ENCODE measurements at places on chromosomes 1 and 21.

- no peak for DNase-seq
Observed at GRCh38 chr1:14441302-14441741, 157.2 kb upstream of the KAZN start.

- DNase-seq = peak; percentile 43
Observed at GRCh38 chr1:202998836-202999750, 8.1 kb upstream of the TMEM183A start.

GRCh38 chr1:7313826-7314225 is 457.3 kb upstream of the VAMP3 start:
- DNase-seq = no peak

DNA sequence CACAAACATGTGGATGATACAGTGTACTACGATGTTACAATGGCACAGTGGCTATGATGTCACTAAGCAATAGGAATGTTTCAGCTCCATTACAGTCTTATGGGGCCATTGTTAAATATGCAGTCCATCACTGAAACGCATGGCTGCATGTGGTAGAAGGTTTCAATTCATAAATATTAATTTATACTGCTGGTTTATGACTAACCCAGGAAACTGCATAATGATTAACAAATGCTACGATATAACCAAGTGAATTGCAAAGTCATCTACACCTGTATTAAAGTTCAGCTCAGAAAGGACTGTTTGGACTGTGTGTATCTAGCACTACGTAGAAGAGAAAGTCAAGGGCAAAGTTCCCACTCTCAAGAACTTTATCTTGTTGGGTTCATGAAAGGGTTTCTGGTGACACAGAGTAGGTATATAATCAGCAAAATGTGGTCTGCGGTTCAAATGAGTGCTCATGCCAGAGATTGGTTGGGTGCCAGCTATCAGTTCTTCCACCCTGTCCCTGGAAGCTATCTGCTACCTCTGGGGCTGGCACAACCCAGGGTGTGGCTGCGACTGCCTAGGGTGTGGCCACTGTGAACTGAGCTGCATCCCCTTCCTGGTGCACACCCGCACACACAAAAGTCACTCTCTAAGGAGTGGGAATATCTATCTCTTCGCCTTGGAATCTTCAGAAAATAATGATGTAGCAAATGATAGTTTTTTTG is 14.8 kb downstream of the MGST3 start:
- no peak for DNase-seq

GRCh38 chr1:184406479-184406878 is 19.6 kb downstream of the C1orf21 start:
- DNase-seq = no peak

DNA sequence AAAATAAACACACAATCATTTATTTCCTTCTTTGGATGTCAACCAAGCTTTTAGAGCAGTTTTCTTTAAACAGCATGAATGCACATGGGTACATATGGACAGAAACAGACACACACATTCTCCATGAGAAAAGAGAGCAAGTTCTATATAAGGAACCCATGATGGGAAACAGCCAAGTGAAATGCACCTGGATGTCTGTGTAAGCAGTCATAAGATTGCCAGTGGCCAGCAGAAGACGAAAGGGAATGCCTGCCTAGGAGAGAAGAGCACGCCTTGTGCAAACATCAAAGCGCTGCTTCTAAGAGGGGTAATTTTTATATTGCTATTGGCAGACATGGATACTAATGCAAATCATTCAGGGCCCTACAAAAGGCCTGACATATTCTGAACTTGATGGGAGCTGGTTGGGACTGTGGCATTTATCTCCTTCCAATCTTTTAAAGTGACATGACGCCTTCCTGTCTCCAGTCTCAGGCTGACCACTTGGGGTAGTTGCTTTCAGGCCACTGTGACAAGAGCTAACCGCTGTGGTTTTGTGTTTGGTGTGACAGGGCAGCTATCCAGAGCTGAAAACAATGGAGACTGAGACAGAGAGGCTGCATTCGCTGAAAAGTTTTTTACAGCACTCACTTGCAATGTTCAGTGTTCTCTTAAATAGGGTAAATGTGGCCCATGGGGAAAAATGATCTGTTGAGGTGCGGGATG is 75.0 kb upstream of the DPT start:
- no peak for DNase-seq

GRCh38 chr1:229191066-229191674 is 79.7 kb upstream of the RAB4A start:
- no peak for DNase-seq

- DNase-seq = no peak
Observed at GRCh38 chr1:165637427-165637826, 6.4 kb downstream of the MGST3 start.

GRCh38 chr1:209353053-209353452 is 230.5 kb upstream of the CAMK1G start:
- no peak for DNase-seq

DNA sequence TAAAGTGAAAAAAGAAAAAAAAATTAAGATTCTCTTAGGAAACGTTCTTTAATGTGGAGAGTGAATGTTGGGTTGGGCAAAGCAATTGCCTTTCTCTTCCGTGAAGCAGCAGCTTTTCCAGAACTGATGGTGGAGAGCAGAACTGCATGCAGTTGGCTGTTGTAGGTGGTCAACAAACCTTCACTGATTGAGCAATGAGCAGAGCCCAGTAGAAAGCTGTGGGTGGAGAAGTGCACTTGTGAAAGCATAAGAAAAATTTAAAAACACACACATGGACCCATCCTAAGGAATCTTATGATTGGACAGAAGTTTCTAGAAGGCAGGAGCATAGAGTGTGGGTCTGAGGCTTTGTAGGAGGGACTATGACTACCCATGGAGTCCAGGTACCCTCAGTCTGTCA is 4.5 kb downstream of the PRELP start:
- DNase-seq = no peak

- no peak for DNase-seq
Observed at GRCh38 chr1:42999308-42999707, 40.6 kb upstream of the SLC2A1 start.

- DNase-seq = no peak
Observed at GRCh38 chr1:241130881-241131280, 226.1 kb downstream of the RGS7 start.

GRCh38 chr1:147812799-147813198 is 52.4 kb upstream of the GJA5 start:
- no peak for DNase-seq

- DNase-seq = no peak
Observed at GRCh38 chr1:202702088-202702487, 8.2 kb downstream of the SYT2 start.

- no peak for DNase-seq
Observed at GRCh38 chr1:22457345-22457744, 5.7 kb downstream of the ZBTB40 start.

DNA sequence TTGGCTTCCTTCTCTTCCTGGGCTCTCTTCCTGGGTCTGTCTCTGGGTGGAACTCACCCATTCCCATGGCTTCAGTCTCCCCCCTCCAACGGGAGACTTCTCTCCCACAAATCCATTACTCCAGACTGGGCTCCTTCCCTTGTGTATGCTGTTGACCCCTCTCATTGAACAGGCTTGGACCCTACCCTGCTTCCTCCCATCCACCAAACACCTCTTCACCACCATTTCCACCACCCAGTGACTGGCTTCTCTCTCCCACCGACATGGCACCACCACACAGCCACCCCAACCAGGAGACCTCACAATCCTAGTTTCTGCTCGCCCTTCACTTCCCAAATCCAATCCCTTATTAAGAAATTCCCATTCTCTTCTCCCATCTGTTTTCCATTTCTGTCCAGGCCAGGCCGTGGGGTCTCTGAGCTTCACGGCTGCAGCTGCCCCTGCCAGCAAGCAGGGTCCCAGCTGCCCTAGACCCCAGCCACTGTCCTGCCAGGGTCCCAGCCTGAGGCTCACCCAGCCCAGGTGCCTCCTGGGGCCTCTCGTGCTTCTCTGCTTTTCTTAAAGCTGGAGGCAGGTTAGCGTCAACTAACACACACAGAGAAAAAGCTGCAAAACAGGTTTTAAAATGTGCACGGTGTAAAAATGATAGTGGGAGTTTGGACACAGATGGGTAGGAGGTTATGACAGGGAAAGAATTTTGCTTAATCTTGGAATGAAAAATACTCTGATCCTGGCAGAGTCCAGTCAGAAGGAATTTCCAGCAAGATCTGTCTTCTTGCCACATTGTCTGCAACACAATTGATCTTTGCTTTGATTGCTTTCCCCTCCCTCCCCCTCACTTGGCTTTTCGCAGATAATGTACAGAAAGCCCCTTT is 383.8 kb upstream of the VAMP3 start:
- no peak for DNase-seq

DNA sequence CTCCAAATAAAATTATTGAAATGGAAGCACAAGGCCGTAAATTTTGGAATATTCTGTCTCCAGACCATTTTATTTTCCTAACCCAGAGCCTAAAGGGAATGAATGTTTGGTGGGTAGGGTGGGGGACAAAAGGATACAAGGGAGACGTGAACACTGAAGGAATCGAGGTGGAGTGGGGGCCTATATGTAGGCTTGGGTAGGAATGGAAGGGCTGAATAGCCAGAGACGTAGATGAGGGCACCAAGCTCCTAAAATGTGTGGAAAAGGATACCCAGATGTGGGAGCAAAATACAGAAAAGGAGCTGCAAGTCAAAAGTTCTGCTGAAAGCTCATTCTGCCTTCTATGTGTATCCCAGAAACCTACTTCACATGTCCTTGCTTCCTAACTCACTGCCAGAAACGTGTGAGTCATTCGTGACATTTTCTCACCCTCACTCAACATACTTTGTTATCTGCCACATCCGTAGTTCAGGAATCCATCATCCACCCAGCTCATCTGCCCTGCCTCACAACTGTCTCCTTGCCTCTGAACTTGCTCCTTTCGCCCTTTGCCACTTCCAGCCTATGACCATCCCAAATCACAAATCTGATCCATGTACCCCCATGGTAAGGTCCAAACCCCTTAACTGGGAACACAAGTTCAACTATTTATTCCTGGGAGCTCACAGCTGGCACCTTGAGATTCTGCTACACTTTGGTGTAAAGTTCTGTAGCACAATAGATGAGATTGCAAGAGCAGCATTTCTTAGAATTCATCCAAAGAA is 84.1 kb upstream of the PRDX6 start:
- DNase-seq = no peak

- DNase-seq = no peak
Observed at GRCh38 chr1:38525343-38526043, 334.1 kb downstream of the RRAGC start.

DNA sequence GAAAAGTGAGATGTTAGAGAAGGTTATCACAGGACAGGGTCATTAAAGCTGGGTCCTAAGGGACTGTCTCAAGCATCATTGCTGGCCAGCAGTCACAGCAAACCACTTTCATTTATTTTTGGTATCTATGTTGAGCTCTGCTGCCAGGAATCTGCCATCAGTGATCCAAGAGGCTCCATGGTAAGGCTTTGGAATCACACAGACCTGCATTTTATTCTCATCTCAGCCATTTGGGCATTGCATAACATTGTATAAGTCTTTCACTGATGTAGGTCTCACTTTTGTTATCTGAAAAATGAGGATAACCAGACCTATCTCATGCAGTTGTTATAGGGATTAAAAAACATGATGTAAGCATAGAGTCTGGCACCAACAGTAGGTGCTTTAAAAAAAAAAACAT is 77.5 kb downstream of the OMA1 start:
- no peak for DNase-seq

DNA sequence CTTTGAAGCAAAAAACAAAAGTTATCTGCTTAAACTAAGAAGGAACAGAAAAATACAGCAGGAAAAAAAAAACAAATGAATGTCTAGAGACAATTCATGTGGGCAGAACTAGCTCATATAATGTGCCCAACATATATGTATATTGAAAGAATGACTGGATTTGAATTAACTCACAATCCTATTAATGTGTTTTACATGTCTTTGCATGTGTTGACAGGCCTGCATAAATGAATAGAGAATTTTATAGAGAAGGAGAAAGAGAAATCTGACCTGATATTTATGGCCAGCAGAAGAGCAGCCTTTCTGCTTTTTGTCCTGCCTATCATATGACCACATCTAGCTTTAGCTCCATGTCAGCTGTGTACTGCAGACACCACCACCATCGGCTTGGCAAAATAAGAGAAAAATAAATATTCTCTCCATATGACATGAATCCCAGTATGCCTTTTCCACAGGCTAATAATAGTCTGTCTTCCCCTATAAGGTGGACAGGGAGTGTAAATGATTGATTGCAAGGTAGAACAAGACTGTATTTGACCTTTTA is 171.5 kb upstream of the PALMD start:
- no peak for DNase-seq

GRCh38 chr1:55214934-55215193 is 300 bp downstream of the USP24 start:
- DNase-seq = peak; percentile 62

- DNase-seq = peak; percentile 88
Observed at GRCh38 chr1:241531195-241532161, 700 bp upstream of the KMO start.

GRCh38 chr1:116481934-116482333 is 88.9 kb downstream of the CD58 start:
- DNase-seq = no peak

DNA sequence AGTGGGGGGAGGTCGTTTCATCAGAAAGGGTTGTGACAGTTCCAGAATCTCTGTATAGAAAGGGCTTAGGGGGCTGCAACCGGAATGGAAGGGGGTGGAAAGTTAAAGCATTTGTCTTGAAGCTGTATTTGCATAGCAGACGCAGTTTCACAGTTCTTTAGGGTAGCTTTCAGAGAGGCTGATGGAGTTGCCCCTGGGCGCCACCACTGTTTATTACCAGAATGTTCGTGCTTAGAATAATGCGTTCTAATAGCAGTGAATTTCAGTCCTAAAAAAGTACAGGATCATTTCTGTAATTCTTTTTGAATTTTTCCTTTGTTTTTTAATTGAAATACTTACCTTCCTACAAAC is 1.3 kb downstream of the EXO1 start:
- no peak for DNase-seq

- no peak for DNase-seq
Observed at GRCh38 chr1:75211648-75212047, 77.5 kb downstream of the LHX8 start.

GRCh38 chr1:39272027-39272797 is 67.7 kb downstream of the MACF1 start:
- DNase-seq = peak; percentile 65

DNA sequence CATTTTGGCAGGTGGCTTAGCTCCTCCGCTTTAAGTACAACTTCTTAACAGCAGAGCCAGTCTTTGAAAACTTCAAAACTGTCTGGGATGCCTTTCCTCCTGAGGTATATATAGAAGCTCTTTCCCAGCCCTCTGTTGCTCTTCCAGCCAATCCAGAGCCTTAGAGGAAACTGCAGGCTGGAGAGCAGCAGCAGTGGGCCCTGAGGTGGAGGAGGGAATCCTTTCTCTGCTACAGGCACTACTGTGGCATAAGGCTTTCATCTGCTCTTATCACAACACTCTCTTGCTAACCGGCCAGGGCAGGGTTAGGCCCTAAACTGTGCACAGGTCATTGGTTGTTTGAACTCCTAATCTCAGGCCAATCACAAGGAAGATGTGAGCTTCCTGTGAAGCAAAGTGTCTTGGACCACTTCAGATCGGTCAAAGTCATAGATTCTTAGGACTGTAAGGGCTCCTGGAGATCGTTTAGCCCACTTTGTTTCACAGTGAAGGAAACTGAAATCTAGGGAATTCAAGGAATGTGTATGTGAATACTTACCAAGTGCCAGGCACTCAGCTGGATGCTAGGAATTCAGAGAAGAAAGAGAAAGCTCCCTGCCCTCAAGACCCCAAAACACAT is at the start of gene RGS5:
TSS of gene RGS5 (minus strand) at position 84 of the 619 bp plus-strand sequence. CDS start at position 3, 81 bp downstream.
- no peak for DNase-seq
